ENCODE measurements at places on chromosomes 6 and 20.

DNA sequence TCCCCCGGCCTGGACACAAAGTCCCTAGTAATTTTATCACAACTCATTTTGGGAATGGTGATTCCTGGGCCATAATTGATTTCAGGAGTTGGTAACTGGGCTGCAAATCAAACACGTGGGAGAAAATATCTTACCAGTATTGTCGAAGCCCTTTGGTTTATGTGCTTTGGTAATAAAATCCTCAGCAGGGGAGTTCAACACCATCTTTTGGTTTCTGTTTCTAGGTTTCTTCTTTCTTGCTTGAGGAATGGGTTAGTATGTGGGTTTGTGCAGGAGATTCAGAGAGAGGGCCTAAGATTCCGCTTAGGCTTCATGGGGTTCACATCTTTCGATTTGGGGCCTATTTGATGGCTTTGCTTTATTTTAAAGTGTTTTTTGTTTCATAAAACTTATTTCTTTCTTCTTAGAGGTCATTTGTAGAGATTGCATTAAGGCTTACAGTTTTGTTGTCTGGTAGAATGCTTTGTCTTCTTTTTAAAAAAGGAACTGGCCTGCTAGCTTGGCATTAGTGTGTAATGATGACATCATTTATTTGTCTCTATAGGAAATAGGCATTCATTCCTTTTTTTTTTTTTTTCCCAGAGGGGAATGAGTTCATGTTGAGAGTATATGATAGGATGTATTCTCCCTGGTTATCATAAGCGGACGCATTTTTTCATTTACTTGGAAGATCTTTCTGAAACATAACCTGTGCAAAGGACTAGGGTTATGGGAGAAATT, 45.8 kb downstream of the CYP24A1 start:
- no peak for DNase-seq

- no peak for DNase-seq
These were observed 51.6 kb upstream of the BMP6 start for GRCh38 chr6:7674291-7674690.

GRCh38 chr6:24270011-24270410, 87.8 kb downstream of the DCDC2 start:
- no peak for DNase-seq

GRCh38 chr20:57900226-57900905, 190.6 kb upstream of the PMEPA1 start:
- DNase-seq, result no peak

GRCh38 chr6:46130666-46131065, 877 bp downstream of the ENPP4 start:
- DNase-seq, result no peak

DNA sequence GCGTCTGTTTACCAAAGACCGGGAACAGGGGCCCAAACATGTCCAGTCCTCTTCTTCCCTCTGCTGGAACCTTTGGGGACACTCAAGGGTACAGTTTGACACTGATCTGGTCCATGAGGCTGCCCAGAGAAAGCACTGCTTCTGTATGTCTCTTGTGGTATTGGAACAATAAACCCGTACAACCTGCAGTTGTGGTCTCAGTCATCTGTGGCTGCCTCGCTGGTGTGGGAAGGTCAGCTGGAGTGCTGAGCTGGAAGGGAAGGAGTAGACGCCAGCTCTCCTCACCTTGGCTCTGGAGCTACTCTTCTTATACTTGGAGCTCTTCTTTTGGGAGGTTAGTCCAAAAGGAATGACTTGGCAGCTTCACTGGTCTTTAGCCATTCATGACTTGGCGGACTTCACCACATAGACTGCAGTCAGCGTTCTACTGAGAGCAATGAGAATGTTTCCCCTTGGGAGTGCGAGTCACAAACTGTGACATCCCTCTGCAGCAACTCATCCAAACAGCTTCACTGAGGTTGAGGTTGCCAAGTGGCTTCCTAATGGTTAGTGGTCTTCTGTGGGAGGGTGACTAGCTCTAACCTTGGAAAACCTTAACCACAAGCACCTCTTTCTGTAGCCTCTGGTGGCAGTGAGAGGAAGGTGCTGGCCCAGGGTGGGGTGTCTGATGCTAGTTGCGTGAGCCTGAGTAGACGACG, 81.2 kb downstream of the ASXL1 start:
- no peak for DNase-seq

DNA sequence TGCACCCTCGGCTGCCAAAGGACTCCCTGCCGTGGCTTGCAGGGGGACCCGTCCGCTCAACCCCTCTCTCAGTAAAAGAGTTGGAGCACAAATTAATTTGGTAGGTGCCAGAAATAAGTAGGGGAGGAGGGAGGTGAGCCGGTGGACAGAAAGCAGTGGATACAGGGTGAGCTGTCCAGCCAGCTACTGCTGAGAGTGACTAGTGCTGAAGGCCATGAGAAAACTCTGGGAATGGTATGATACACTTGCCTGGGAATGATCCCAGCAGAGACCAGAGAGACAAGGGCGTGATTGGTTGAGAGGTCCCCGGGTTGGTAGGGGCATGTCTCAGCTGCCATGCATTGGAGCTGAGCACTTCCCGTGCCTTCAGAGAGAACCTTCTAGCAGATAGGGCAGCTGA, 15.7 kb downstream of the FOXQ1 start:
- DNase-seq, result no peak

GRCh38 chr20:21509597-21510371, 4.1 kb downstream of the NKX2-2 start:
- DNase-seq, result no peak

DNA sequence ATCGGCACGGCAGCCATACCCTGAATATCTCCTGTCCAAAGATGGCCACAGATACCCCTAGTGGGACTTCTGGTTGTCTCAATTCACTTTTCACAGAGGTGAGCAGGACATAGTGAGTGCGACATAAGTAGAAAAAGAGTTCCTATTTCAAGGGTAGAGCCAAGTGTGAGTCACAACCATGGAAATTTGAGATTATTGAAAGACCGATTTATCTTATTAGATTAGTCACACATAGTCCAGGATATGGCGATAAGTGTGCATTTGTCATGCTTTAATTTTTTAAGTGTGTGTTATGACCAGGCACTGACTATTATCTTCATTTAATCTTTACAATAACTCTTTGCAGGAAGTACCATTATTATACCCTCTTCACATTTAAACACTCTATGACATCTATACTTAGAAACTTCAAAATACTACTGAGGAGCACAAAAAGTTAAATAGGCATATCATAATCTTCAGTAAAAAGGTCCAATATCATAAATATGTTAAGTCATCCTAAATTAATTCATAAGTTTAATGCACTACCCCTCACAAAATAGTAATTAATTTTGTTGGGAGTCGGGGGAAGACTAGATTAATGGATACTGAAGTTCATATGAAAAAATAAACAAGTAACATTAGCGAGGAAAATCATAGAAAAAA, 13.4 kb upstream of the TNFAIP3 start:
- DNase-seq, result no peak

DNA sequence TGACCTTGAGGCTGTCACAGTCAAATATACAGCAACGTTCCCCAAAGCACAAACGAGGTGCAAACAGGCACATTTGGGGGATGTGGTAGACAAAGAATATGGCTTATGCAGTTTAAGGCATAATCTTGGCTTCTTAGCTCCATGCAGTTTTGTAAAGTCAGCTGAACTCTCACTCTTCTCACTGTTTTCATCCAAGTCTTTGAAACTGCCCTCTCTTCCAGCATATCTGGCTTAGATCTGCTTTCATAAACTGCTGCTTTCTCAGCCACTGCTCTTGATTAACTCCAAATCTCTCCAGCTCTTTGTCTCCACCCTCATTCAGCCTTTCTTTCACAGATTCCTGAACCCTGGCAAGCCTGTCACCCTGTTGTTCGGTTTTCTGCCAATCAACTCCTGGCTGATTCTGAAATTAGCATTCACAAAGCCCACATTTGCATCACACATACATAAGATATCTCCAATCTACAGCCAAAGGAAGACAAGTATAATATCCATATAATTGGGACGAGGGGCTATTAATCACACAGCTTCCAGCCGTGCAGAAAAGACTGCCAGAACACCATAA, 301.1 kb upstream of the RNF217 start:
- DNase-seq, result no peak

DNA sequence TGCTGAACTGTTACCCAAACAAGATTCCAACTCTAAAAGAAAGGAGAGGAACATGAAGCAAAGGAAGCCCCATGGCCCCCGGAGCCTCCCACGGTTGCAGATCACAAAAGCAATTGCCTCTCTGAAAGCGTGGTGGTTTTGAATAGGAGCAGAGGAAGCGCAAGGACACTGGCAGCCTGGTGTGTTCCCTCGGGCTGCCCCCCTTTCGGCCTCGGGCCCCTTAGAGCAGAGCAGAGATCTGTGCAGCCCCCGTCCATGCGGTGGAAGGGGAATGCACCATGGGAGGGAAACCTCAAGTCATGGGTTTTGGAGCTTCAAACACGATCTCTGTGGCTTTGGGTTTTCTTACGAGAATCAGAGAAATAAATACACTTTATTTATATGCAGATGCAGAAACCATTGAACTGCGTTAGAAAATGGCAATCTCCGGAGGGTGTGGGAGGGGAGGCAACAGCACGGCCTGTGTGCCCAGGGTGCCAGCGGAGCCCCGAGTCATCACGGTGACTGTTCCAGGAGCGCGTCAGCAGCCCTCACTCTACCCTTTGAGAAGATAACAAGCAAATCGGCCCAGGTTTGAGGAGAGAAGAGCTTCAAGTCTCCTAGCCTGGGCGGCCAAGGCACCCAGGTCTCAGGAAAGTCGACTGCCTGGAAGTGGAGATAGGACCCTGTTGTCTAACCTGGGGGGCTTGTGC, 20.5 kb downstream of the FOXF2 start:
- no peak for DNase-seq

DNA sequence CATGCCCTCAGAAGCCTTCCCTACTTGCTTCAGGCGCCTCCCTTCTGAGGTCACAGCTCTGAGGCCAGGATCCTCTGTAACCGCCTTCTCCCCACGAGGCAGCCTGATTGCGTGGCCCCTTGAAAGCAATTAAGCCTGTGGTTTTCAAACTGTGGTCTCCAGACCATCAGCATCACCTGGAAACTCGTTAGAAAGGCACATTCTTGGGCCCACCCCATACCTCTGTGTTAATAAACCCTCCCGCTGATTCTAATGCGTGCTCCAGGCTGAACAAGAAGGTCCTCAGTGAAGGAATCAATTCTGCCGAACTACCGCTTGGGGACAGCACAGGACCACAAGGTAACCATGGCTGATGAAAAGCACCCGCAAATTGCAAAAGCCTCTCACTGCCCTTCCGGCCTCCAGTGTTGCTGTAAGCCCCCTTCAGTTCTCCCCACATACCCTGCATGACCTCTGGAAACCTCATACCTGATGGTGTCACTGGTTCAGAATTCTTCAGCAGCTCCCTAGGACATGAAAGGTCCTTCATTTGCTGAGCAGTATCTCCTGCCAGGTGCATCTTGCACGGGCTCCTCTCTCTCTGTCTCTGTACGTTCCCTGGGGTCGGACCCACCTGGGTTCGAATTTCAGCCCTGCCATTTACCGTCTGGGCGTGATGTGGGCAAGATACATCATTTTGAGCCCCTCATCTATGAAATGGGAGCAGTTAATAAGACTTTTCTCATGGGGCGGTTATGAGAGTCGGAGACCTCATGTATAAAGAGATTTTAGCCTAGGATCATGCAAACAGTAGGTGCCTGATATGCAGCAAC, 93.3 kb upstream of the RNF24 start:
- peak; percentile 64 for DNase-seq

DNA sequence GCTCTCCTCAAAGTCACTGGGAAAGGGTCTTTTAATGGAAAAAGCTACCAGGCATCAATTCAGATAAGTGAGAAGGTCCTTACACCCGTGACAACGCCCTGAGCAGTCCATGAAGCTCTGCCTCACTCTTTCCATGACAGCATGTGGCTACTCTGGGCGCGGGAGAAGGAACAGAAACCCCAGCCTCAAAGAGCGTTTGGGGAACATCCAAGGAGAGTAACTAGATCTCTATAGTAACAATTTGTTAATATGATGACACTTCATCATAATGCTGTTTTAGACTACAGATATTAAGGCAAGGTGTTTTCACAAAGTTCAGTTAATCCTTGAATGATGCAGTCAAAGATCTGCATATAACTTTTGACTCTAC, 55.2 kb downstream of the KIF6 start:
- no peak for DNase-seq

DNA sequence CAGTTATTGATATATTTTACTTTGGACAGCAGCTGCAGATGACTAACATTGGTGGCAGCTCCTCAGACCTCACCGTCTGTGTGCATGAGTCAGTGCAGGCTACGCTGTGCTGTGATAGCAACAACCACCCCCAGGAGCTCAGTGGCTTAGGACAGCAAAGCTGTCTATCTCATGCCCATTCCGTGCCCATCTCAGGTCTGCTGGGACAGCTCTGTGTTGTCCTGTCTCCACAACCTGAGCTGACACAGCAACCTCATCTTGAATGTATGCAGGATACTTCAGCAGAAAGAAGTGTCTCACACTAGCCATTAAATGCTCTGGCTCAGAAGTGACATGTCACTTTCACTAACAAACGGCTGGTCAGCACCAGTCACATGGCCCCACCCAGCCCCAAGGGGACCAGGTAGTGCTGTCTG, 47.7 kb downstream of the BANF2 start:
- DNase-seq, result no peak

GRCh38 chr6:42978487-42978838, 518 bp downstream of the PEX6 start:
- DNase-seq, result peak; percentile 81

- DNase-seq, result no peak
These were observed 1127.0 kb upstream of the MAP3K7 start for GRCh38 chr6:91713911-91714310.

Data from upper lobe of right lung (tissue), 1 donor.